Left lung (tissue), 14 donors: ENCODE measurements at places on chromosomes 3 and 15.

- no peaks in the 10 kb centered on the region for H3K36me3 ChIP-seq
- H3K4me1 ChIP-seq: peaks cover 43% of the 10 kb centered on the region
- H3K27ac ChIP-seq: no peak overlapping the region
- H3K27me3 ChIP-seq: no peaks in the 10 kb centered on the region
These were observed 32.2 kb upstream of the BCL6 start for GRCh38 chr3:187777331-187777941.

DNA sequence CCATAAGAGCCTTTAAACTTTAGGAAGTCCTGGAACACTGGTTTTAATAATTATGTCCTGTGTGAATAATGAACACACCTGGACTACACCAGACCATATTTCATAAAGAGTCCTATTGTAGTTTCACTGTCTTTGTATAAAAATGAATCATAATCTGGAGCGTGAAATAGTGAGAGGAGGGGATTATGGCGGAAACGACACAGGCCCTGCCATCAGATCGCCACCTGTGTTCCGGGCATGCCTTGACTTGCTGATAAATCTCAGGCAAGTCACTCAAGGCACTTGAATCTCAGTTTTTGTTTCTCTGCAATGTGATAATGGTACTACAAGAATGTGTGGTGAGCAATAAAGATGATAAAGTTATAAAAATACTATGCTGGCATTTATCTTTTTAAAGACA, 995.5 kb downstream of the MCTP2 start:
- H3K4me1 ChIP-seq: no peaks in the 10 kb centered on the region
- H3K27me3 ChIP-seq: no peaks in the 10 kb centered on the region
- DNase-seq: no peak
- H3K36me3 ChIP-seq: no peaks in the 10 kb centered on the region
- H3K4me3 ChIP-seq: no peak overlapping the region

- peaks cover 42% of the 10 kb centered on the region for H3K4me1 ChIP-seq
- no peak for DNase-seq
- no peak overlapping the region for H3K27ac ChIP-seq
These were observed 42.8 kb downstream of the TSC22D2 start for GRCh38 chr3:150450916-150451315.

- H3K4me1 ChIP-seq: no peaks in the 10 kb centered on the region
- no peaks in the 10 kb centered on the region for H3K36me3 ChIP-seq
- no peak for DNase-seq
- H3K27ac ChIP-seq: no peak overlapping the region
- H3K4me3 ChIP-seq: no peak overlapping the region
- no peaks in the 10 kb centered on the region for H3K27me3 ChIP-seq
These were observed 402.9 kb downstream of the TBL1XR1 start for GRCh38 chr3:176794406-176794805.

- no peak for DNase-seq
- H3K4me1 ChIP-seq: no peaks in the 10 kb centered on the region
- no peak overlapping the region for H3K27ac ChIP-seq
- H3K4me3 ChIP-seq: no peak overlapping the region
- H3K27me3 ChIP-seq: no peaks in the 10 kb centered on the region
- no peaks in the 10 kb centered on the region for H3K36me3 ChIP-seq
These were observed 12.6 kb upstream of the PDIA5 start for GRCh38 chr3:123054109-123054778.
